Spleen (tissue), 13 donors: ENCODE measurements at places on chromosomes 1 and 21.

- DNase-seq: no peak
These were observed 5.3 kb upstream of the CHD1L start for GRCh38 chr1:147236959-147237791.

DNA sequence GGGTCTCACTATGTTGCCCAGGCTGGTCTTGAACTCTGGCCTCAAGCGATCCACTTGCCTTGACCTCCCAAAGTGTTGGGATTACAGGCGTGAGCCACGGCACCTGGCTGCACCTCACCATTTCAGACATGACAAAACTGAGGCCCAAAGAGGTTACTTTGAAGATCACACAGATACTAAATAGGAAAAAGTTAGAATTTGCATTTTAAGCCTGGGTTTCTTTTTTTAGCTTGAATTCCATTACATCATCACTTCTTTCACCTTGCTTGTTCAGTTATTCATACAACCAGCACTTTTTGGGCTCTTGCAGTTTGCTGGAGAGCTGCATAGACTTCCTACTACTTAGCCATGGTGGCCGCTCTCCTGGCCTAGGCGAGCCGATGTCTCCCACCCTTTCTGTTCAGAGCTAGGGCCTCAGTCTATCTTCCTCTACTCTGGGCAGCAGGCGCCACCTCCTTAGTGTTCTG is 16.3 kb upstream of the CD2 start:
- DNase-seq: peak; percentile 61

DNA sequence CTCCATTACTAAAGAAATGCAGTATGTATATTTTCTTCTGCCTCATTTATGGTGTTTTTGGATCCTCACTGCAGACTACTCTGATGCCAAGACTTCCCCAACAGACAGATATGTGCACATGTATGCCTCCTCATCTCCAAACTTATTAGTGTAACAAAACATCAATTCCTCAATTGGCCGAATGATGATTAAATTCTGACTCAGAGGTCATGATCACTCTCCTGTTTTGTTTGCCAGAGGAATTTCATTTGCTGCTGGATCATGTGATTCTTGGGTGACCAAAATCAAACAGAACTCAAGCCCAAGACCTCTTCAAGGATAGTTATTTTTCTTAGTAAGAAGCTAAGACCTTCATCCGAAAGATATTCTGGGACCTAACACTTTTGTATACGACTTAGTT is 227.6 kb downstream of the LMO4 start:
- DNase-seq: no peak

DNA sequence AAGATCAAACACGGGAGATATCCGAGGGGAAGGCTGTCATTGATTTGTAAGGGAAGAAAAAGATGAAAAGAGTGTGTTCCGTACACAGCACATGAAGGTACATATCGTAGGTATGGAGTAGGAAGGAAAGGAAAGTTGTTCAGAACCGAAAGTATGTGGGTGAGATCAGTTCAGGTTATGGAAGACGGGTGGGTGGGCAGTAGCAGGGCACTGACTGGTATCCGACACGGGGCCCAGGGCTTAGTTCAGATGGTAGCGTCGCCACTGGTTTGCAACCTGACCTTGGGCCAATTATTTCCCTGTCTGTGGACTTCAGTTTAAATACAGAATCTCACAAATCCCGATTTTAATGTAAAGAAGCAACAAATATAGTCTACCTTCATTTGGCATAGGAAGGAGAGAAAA is 27.8 kb upstream of the A3GALT2 start:
- DNase-seq: peak; percentile 76

GRCh38 chr1:154925335-154926170 is 11.0 kb downstream of the PMVK start:
- DNase-seq: peak; percentile 62

- no peak for DNase-seq
These were observed 182.0 kb upstream of the CSF3R start for GRCh38 chr1:36664571-36665287.

- no peak for DNase-seq
These were observed 106.9 kb downstream of the DHRS3 start for GRCh38 chr1:12511128-12511484.

DNA sequence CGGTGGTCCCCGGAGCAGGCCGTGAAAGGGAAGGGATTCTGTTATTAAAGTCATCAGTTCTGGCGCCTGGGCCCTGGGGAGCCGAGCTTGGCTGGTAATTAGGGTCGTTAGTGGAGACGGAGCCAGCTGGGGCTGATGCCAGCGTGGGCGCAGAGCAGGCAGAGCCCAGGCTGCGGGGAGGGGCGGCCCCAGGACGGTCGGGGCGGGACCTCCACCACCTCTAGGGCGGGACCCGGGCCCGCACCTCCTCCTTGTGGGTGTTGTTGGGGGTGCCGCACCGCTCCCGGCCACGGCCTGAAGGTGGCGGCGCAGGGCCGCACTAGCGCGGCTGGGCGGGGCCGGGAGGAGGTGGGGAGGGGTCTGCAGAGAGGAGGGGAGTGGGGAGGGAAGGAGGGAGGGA is 470.6 kb downstream of the PTPRU start:
- no peak for DNase-seq

- no peak for DNase-seq
These were observed 93.0 kb downstream of the ENAH start for GRCh38 chr1:225559902-225560301.

DNA sequence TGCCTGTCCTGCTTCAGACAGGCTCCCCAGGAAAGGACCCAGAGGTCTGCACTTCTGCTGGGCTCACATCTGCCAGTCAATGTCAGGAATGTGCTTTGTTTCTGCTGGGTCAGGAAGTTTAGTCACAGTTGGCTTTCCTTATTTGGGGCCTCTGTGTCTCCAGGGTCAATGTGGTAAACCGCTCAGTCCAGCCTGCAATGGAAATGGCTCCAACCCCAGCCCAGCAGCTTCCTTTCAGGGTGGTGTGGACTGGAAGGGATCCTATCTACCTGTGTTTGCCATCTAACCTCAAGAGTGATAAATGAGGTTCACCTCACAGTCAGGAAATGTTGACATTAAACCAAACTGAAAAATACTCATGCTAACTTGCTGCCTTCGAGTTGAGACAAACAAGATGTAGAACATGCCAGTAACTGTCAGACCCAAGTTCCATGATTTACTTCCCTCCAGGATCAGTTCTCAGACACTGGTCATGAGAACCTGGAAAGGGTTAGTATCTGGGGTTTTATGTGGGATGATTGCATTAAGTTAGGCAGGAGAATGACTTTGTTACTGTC is 20.3 kb downstream of the ENO1 start:
- DNase-seq: no peak

DNA sequence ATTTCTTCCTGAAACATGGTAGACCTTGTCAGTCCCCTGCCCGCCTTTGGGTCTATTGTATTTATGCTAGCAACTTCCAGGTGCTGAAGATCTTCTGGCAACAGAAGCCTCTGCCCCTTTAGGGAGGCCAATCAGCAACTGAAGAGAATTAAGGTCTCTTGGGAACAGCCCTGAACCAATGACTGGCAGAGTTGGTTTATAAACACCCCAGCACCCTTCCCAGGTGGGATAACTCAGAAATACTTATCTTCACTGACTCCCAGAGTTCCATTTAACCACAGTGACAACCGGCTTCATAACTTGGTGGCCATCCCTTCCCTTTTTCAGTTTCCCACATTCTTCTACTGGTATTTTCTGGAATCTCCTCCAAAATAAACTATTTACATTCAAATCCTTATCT is 27.2 kb upstream of the TMCO1 start:
- no peak for DNase-seq

GRCh38 chr1:29800522-29800956 is 564.2 kb downstream of the PTPRU start:
- peak; percentile 67 for DNase-seq

- no peak for DNase-seq
These were observed 67.5 kb downstream of the CD247 start for GRCh38 chr1:167450843-167451242.

DNA sequence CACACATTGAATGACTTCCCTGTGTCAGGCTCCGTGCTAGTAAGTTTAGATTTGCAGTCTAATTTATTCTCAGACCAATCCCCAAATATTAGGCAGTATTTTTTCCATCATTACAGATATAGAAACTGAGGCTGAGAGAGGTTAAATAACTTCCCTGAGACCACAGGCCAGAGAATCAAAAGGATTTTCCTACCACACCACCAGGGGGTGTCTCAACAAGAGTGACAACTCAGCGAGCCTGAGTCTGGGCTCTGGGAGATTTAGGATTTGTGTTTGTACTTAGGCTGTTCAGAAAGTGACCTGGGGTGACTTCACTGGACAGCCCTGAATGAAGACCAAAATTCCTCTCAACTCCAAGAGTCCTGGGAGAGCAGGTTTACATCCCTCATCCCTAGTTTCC is 13.3 kb upstream of the LCE5A start:
- DNase-seq: no peak

GRCh38 chr1:151693057-151693651 is 23.4 kb downstream of the CELF3 start:
- no peak for DNase-seq

GRCh38 chr21:45029948-45030681 is 44.3 kb upstream of the ADARB1 start:
- DNase-seq: no peak

DNA sequence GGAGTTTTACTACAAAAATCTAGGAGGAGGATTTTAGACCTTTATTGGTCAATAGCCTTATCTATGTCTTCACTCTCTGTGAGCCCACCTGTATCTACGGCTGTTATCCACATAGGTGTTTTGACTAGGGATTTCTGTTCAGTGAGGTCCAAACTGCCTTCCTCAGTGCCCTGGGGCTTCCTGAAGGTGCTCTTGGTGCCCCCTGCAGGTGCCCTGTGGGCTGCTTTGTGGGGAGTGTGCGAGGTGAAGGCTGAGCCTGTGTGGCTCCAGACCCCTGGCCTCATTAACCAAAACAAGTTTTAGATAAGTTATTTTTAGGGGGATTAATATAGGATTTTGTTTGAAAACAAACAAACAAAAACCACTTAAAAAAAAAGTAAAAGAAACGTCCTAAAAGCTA is 122.5 kb downstream of the KIF26B start:
- no peak for DNase-seq

GRCh38 chr1:217715681-217716080 is 84.5 kb downstream of the SPATA17 start:
- DNase-seq: no peak

DNA sequence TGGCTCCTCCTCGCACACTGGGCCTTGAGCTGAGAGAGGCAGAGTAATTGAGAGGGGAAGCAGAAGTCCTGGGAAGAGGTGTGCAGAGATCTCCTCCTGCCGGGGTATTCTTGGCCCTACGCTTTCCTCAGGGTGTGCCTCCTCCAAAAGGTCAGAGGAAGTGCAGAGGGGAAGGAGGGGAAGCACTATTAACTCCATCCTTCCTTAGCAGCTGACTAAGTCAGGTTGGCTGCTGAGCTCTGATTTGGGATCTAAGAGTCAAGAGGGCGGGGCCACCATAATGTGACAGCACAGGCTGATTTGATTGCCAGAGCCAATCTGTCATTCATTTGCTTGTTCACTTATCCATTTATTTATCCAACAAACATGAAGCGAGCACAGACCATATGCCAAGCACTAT is 12.3 kb downstream of the ATP2B4 start:
- no peak for DNase-seq

DNA sequence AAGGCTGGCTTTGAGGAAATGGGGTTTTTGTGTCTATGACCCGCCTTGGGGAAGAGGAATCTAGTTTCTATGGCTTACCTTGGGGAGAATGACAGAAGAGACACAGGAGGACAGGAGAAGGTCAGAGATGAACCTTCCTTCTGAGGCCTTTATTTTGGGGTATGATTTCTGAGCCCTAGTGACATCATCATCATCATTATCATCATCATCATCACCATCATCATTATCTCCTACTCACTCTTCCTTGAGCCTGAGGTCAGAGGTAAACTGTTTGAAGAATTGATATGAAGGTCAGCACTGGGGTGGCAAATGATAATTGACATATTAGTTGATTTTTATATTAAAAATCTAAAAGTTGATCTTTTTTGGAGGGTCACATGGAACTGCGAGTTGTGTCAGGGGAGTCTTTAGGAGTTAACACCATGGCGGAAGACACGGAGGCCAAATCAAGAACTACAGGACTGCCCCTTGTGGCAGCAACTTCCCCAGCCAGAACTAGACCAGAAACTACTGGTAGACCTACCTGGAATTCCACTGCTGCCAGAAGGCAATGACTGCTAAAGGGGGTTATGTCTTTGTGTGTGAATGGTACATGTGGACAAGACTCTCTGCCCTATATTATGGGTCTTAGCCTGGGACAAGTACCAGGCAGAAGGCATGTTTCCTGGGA is 49.8 kb upstream of the WLS start:
- no peak for DNase-seq

DNA sequence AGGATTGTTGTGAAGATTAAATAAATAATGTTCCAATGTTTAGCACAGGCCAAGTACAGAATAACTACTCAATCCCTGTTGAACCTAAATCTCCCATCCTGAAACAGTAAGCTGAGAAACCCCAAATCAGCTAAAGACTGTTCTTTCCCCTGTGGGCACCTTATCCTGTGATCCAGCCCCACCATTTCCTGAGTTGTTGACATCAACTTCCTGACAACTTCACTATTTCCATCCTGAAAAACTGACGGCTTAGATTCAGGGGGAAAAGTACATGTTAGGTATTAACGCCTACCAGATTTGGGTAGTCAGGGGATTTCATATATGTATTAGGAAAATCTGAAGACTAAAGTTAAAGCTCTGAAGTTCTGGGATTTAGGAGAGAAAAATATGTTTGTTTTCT is 51.7 kb upstream of the PALMD start:
- DNase-seq: no peak

DNA sequence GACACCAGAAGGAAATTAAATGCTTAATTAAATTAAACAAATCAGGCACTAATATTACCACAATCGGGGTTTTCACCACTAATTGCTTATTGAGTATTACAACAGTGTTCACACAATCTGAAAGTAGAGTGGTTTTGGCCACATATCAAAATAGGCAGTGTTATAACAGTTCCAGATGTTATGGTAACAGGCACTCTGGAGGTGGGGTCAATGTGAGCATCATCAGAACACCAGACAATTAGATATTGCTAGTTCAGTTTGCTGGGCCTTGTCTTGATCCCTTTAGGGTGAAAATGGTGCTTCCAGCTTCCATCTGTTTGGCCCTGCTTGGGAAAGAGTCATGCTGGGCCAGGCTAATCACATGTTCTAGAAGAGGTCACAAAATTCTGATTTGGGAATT is 14.5 kb upstream of the DDAH1 start:
- DNase-seq: no peak

DNA sequence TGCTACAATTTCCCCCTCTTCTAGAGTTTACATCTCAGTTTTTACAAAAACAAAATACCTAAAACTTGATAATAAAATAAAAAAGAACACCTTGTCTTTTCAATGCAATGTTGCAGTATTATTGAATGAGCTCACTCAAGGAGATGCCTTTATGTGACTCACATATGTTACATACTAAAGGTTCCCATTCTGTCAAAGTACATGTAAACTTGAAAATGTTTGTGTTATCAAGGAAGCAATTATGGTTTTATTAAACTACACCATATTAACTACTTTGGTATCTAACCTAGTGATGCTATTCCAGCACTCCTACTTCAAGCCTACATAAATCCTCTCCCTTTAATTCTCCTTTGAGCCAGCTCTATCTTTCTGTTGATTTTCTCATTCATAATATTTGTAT is 658.3 kb downstream of the PTPRC start:
- DNase-seq: no peak

- DNase-seq: no peak
These were observed 13.4 kb downstream of the OR10R2 start for GRCh38 chr1:158485455-158485854.
